Right cardiac atrium (tissue), 5 donors: ENCODE measurements at places on chromosomes 7 and 10. TPM values are rescaled to one million over a fixed set of nuclear protein-coding genes. Genes with fewer than 3 reads are reported as not detected.

DNA sequence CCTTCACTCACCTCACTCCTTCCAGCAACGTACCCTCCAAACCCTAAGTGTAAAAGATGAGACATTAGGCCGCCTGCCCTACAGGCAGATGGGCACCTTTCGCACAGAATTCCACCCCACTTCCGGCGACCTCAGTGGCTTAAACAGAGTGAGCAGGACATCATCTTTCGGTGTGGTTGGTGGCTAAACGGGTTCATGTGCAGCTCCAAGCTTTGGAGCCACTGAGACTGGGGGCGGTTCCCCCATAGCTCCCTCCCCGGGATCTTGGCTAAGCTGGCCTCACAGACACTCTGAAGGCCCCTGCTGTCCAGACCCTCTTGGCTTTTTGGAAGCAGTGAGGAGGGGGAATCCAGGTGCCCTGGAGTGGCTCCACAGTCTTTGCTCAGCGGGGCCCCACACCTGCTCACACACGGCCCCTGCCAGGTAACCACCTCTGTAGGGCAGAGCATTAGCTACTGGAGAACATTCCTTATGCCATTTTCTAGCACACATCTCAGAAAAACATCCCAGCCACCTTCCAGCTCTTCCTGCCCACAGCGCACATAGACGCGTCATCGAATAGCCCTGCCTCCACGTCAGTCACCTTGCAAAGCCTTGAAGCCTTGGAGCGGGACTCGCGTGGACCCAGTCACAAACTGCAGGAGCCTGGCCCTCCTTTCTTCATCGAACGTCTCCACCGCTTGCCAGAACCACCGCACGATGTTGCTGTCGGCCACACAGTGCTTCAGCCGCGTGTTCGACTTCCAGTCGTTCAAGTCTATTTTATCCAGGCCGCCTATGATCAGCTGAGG is 108.8 kb downstream of the SMURF1 start:
- DNase-seq, result no peak

GRCh38 chr7:34846976-34847375 is 189.0 kb downstream of the NPSR1 start:
- DNase-seq, result no peak

DNA sequence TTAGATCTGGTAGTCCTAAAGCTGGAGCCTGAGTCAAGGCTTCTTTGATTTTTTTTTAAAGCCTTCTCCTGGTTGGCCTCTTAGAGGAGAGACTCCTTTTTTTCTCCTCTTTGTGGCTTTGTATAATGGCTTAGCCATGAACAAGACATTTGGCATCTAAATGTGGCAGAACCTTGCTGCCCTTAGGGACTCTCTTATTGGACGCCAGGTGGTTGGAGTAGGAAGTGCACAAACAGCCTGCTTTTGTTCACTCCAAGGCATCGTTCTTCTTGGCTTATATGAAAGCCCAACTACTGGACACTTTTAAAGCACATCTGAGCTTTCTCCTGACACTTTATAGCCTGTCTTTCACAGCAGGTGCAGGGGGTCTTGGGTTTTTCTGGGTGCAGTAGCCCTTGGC is 25.0 kb downstream of the ZPBP start:
- DNase-seq, result no peak

GRCh38 chr10:17423632-17424186 is 30.7 kb downstream of the ST8SIA6 start:
- DNase-seq, result no peak

- DNase-seq, result no peak
These were observed 161.5 kb upstream of the FAM13C start for GRCh38 chr10:59523851-59524250.

DNA sequence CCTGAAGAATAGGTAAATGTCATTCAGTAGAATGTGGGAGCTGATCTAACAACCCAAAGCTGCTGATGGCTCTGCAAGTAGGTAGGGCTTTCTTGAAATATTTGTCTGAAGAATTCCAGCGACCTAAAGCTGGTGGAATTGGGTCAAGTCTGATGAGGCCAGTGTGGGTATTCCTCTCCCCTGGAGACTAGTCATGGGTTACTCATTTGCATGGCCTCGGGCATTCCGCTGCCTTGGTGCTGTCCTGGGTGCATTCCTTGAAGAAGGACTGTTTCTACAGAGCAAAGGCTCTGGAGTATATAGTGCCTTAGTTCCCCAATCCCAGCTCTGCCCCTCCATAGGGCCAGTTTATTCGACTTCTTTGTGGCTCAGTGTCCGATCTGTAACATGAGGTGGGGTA is 19.2 kb downstream of the PDK4 start:
- no peak for DNase-seq

DNA sequence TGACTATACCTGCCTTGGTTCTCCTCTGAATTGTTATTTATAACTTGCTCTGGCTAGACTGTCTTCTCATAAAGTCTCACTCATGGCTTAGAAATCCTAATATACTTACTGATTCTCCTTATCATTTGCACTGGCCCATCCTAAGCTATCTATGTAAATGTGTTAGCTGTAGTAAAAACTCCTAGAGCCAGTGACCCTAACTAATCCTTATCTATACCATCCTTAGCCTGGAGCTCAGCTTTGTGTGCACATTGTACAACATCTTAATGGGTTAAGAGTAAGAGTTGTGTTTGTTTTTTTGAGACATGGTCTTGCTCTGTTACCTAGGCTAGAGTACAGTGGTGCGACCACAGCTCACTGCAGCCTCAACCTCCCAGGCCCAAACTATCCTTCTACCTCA is 40.8 kb downstream of the LAMB4 start:
- no peak for DNase-seq

DNA sequence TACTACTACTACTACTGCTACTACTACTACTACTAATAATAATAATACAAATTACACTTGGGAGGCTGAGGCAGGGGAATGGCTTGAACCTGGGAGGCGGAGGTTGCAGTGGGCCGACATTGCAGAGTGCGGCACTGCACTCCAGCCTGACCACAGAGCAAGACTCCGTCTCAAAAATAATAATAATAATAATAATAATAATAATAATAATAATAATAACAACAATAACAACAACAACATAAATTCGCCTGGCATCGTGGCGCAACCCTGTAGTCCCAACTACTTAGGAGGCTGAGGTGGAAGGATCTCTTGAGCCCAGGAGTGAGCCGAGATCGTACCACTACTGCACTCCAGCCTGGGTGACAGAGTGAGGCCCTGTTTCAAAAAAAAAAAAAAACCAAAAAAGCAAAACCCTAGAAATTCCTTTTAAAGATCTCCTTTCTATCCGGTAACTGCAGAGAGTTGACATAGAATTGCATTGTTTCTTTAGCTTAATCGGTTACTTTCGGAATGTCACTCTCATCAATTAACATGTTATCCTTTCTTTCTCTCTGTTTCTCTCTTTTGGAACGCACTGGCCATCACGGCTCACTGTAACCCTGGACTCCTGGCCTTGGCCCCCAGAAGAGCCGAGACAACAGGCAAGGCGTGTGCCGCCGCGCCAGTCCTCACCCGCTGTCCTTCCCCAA is 972 bp downstream of the PHYH start:
- DNase-seq, result no peak

Gene HECW1
- total RNA-seq, result not detected

Gene AKR1D1
- total RNA-seq, result not detected

Gene TAS2R5
- total RNA-seq, result 0.41 TPM

Gene APBB1IP
- total RNA-seq, result 6.7 TPM

Gene RGR
- total RNA-seq, result 0.79 TPM
